Amniotic stem cell (primary cell): ENCODE measurements at places on chromosomes 6 and 20.

- no peak for DNase-seq
Observed at GRCh38 chr6:149362289-149362688, 37.8 kb upstream of the SUMO4 start.

DNA sequence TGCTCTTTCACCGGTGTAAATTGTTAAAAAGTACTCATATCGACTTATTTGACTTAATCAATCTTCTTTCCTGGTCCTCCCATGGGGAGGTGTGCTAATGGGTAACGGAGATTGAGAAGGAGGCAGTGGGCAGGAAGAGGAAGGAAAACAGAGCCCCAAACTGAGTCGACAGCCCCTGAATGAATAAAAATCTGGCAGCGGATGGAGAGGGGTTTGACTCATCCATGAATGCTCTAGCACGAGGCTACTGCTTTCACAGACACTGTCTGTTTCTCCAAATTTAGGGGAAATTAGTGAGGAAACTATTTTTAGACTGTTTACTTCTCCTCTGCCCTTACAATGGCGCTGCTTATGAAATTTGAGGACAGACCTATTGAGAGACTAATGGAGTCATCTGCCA is 142.2 kb upstream of the ATXN1 start:
- no peak for DNase-seq

- no peak for DNase-seq
Observed at GRCh38 chr20:19802492-19803158, 44.6 kb downstream of the RIN2 start.

- DNase-seq, result no peak
Observed at GRCh38 chr6:133369773-133370272, 128.7 kb downstream of the EYA4 start.

DNA sequence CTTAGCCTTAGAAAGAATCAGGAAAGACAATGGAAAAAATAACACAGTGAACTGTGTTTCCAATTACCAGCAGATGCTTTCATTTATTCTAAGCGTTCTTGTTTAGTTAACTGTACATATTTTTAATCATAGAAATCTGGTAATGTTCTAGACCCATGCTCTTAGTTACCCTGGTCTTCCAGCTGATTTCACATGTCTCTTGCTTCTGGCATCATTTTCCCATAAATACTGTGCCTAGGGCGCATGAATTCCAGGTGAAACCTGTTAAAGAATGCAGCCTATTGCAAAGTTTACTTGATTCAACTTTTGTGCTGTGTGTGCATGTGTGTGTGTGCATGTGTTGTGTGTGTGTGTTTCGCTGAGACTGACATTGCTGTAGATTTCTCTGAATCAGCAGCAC is 178.6 kb downstream of the PDE7B start:
- DNase-seq, result no peak

DNA sequence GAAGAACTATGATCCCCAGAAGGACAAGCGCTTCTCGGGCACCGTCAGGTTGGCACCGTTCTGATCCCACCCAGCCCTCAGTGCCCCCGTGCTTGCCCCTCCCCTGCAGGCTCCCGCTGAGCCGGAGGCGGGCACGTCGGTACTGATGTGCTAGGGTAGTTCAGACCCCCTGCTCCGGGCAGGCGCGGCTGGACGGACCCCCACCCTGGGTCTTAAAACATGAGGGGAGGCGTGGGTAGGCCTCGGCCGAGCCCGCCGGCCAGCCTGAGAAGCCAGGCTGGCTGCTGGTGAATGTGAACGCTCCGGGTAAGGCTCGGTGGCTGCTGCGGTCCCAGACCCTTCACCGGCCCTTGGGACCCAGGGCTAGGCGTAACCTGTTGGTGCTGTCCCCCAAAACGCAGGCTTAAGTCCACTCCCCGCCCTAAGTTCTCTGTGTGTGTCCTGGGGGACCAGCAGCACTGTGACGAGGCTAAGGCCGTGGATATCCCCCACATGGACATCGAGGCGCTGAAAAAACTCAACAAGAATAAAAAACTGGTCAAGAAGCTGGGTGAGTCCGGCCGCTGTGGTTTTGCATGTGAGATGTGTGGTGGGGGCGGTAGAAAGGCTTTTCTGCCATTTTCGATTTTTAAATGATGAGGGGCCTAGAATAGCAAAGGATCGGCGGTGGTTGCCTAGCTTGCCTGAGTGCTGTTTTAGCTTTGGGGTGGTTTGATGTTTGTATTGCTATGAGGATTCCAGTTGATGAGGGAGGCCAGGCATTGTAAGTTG is 964 bp downstream of the RPL10A start:
- DNase-seq, result no peak

DNA sequence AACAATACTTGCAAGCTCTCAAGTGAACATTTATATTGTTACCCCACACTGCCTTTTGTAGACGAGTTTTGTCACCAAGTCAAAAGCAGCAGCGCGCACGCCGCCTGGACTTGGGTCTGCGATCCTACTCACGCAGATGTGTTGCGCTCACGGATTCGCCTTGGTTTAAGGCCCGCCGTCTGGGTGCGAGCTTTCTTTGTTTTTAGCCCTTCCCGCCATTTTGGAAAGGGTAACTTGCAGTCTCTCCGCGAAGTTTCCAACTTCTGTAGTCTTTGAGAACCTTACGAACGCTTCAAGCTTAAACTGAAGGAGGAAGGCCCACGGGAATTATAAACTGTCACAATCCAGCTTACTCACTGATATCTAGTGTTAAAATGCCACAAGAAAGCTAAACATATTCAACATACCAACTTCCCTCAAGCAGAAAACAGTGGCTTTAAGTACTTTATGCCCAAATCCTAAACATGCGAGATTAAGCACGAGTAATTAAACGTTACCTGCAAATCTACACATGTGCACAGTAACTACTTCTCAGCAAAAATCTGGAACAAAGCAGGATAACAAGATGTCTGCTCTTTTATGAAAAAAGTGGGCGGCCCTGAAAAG is 80.4 kb upstream of the BTN3A2 start:
- DNase-seq, result no peak

DNA sequence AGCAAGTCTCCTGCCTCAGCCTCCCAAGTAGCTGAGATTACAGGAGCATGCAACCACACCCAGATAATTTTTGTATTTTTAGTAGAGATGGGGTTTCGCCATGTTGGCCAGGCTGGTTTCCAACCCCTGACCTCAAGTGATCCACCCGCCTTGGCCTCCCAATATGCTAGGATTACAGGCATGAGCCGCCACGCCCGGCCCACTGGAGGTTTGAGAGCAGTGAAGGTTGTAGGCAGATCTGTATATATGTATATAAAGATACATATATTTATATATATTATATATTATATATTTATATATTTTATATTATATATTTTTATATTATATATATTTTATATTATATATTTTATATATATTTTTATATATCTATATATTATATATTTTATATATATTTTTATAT is 38.2 kb upstream of the TTPAL start:
- no peak for DNase-seq

- peak; percentile 99 for DNase-seq
Observed at GRCh38 chr6:31158140-31158862, at the start of gene TCF19. TSS of gene TCF19 (plus strand) at chr6:31158589. CDS start at chr6:31159470, 881 bp downstream.

DNA sequence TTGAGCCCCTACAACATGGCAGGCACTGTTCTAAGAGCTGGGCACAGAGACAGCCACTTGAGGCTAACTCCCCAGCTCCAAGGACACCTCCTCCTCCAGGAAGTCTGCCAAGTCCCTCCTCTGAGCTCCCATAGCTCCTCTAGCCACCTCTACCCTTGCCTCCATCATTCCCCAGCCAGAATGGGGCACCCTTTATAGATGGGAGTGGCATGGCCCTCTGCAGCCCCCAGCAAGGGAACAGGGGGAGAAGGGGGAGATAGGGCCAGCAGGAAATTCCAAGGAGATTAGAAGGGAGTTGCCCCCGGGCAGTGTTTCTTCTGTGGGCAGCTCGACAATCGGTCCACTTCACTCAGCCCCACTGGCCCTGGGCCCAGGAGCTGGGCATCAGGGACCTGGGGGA is 19.7 kb upstream of the TLDC2 start:
- peak; percentile 27 for DNase-seq

DNA sequence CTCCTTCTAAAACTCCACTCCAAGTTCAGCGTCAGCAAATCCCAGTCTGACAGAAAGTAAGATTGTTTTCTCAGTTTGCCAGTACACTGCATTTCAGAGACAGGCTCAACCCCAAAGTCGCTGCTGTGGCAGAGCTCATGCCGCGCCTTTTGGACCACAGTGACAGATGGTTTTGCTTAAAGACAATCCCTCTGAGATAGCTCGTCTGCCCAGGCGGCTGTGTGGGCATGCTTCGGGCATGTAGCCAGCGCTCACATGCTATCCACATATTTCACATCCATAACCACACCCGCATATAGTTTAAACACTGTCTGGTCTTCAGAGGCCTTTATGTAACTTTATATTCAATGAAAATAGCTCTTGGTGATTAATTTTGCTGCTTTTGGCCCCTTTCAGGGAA is 14.7 kb upstream of the PXDC1 start:
- DNase-seq, result peak; percentile 43

DNA sequence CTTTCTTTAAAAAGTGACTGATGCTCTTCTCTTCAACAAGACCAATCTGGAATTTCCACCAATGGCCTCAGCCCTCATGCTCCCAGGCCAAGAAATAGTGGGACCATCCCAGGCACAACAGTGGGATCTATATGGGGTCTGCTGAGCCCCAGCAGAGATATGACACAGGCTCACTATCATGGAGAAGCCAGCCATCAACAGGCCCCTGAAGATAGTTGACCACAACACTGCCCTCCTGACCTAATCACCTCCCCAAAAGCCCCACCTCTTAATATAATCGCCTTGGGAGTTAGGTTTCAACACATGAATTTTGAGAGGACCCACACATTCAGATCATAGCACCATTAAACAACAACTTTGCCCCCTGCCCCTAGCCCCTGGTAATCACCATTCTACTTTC is 16.8 kb upstream of the MCM3 start:
- no peak for DNase-seq

GRCh38 chr6:56693246-56693607 is 50.5 kb upstream of the DST start:
- no peak for DNase-seq

GRCh38 chr20:46695892-46696291 is 6.6 kb upstream of the TP53RK start:
- DNase-seq, result no peak

GRCh38 chr6:25186919-25187318 is 92.3 kb upstream of the CARMIL1 start:
- DNase-seq, result no peak

DNA sequence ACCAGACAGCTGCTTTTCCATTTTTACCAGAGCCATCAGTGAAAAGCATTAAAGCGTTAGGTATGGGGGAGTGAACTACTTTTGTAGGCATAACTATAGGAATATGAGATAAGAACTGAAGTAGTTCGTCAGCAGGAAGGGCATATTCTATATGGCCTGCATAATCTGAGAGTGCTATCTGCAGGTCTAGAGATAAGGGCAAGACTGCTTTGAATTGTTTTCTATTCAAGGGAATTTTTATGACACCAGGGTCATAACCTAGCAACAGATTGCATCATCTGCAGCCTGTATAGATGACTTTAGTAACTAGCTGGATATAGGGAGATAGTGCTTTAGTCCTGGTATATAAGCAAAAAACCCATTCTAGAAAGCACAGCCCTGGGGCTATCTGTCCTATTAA is 437.3 kb upstream of the HTR1E start:
- no peak for DNase-seq

DNA sequence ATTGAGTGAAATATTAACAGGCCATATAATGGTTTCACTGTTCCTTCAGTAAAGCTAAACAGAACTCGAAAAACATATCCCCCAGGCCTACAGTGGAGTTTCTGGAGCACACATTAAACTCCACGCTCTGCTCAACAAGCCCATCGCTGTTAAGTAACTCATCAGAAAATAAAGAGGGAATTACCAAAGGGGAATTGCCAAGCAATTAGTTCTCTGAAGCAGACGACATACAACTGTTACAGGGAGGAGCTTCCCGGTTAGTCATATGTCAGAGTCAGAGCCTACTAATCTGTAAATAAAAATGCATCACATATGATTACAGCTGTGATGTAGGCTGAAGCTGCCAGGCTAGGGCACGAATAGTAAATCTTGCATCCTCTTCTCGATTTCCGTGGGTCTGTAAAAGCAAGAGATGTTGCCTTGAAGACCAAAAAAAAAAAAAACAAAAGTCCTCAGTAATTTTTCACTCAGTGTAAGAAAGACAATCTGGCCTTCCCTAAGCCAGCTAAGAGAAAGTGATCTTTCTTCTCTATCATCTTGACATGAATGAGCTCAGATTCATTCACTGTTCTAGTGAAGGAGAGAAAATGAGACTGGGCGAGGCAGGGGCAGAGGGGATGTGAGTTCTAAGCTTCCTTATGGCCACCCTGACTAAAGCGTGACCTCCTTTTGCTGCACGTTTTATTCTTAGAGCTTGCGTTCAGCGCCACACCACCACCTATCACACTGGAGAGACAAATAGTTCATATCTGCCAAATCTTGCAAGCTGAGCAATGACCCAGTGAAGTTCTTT is 13.8 kb downstream of the ATXN1 start:
- DNase-seq, result peak; percentile 39

- DNase-seq, result peak; percentile 8
Observed at GRCh38 chr20:1327241-1327653, 1.7 kb downstream of the SDCBP2 start.

GRCh38 chr6:76441875-76442274 is 369.4 kb upstream of the IMPG1 start:
- no peak for DNase-seq

DNA sequence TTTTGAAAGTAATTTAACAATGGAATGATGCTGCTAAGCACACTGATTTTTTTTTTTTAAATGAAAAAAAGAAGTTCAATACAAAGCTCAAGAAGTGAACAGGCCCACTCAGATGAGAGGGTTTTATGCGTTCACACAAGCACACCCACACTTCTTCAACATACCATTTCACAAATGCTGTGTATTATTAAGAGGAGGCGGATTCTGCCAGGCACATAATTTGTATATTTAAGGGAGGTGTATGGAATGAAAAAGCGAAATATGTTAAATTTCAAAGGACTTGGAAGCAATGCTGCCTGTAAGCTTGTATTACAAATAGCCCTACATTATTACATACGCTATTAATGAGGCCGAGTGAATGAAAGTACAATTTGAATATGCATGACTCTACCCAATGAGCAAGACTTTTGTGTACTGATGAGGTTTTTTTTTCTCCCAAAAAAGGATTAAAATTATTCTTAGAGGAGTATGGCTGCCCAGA is 123.9 kb downstream of the INSM1 start:
- DNase-seq, result no peak

DNA sequence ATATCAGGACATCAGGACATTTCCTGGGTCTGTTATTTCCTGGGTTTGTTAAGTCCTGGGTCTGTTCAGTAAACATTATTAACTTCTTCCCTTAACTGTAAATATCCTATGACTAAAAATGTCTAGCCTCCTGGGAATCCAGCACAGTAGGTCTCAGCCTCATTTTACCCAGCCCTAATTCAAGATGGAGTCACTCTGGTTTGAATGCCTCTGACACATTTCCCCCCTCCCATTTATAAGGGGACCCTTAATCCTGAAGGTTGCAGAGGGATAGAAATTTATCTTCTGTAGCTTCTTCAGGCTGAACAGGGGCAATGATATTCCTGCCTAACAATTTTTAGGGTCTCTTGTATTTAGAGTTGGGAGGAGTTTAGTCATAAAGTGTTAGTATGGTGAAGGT is 21.8 kb downstream of the RNF182 start:
- no peak for DNase-seq
